Panc1 (cell line): ENCODE measurements at places on chromosomes 2 and 18. TPM values are rescaled to one million over a fixed set of nuclear protein-coding genes. Genes with fewer than 3 reads are reported as not detected.

The PDE11A gene
- not detected for total RNA-seq

The TM4SF20 gene
- total RNA-seq = not detected

The AKAIN1 gene
- total RNA-seq = not detected

The TUBB8B gene
- total RNA-seq = not detected

The SKOR2 gene
- not detected for total RNA-seq

The ABCB11 gene
- 0.05 TPM for total RNA-seq

The FHOD3 gene
- total RNA-seq = 22.7 TPM

The GRHL1 gene
- total RNA-seq = 4.7 TPM

DNA sequence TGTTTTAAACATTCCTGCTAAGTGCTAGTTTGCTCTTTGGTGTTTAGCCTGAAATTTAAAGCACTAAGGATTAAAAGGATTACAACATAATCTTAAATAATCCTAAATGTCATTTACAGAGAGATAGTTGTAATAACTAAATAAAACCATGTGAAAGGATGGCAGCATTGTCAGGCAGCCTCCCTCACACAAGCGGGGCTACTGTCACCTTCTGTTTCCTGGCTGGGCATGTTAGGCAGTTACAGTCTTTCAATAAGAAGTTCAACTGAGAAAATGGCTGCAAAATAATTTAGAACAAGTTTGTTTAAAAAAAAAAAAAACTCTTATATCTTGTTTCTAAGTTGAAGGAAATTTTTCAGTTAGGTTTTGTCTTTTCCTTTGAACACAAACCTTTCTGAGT, 124.9 kb downstream of the ARHGAP15 start:
- no peak for DNase-seq

DNA sequence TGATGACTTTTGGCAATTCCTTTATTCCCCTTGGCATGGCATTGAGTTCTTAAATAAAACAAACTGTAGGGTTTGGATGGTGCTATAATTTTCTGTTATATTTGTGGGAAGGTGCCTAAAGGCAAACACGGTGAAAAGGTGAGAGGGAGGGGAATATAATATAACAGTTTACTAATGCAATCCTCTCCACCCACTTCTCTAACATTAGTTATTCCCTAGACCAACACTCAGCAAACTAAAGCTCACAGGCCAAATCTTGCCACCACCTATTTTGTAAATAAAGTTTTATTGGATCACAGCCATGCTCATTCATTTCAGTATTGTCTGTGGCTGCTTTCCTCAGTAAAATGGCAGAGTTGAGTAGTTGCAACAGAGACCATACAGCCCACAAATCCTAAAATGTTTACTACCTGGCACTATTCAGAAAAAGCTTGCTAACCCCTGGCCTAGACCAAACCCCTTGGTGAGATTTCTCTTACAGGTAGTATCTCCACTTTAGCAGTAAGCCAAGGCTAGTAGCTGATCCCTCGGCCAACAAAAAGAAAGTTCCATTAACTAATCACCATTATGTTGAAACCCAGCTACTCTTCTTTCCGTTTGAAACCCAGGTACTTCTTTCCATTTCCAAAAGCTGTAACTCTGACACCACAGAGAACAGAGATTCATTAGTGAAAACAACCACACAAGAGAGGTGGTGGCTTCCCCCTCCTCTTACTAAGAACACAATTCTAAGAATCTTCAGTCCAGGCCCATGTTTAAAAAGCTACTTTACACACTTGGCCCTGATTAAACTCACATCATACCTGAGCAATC, 136.1 kb upstream of the CHAC2 start:
- no peak for DNase-seq

DNA sequence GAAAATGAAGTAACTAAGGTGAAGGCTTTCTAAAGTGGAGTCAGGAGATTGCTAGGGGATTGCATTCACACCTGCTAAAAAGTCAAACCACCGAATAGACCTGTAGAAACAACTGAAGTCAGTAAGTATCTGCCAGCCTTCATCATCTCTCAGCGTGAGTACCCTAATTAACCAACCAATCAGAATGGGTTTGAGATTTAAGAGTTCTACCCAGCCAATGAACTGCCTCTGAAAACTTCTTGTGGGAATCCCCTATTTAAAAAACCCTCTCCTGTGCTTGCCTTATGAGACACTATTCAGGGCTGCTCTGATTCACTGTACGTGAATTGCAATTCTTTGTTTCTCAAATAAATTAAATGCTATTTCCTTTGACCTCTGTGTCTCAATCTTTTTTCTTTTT, 3.4 kb upstream of the FAM161A start:
- no peak for DNase-seq

DNA sequence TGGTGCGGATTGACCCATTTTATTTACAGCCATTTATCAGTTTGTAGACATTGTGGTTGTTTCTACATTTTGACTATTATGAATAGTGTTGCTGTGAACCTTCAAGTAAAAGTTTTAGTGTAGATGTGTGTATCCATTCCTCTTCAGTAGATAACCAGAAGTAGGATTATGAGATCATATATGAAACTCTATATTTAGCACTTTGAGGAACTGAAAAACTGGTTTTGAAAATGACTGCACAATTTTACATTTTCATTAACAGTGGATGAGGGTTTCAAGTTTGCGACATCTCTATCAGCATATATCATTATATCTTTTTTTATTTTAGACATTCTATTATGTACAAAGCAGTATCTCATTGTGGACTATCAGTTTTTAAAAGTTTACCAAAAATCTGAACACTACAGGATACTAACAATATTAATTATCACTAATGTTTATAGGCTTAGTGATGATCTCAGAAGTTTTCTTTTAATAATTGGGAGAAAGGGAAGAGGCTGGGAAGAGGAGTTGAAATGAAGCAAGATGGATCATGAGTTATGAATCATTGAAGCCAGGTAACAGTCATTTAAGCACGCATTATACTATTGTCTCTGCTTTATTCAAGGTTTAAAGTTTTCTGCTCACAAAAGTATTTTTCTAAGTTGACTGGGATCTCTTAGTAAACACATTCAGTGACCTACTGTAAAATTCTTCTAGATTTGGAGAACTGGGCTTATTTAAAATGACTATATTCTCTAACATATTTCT, 329.0 kb upstream of the LRATD1 start:
- DNase-seq = no peak

- DNase-seq = no peak
Measured at GRCh38 chr2:229733611-229734245, 19.4 kb upstream of the DNER start.

DNA sequence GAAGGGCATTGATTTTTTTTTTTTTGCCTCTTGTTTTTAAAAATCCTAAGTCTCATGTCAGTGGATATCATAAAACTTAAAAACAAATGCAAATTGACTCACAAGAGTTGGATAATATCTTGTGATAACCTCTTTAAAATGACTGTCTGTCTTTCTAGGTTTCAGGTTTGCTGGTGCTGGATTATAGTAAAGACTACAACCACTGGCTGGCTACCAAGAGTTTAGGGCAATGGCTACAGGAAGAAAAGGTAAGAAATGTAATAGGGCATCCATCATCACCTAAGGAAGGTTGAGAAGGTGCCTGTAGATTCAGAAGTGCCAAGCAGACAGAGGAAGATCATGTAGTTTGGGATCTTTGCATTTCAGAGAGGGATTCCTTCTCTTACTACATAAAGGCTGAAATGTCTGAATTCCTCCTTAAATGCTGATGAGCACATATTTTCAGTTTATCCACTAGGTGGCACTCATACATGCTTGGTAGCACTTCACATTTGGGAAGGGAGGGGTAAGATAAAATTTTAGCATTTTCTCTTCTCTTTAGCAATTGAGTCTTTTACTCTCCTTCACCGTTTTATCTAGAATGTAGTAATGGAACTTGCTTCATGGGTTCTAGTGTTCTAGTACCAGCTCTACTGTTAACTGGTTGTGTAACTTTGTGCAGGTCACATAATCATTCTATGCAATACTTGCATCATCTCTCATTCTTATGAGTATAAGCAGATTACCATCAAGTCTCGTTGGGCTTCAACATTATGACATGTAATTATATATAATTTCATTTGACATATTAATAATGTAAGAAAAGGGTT, 21.1 kb downstream of the CPS1 start:
- DNase-seq = peak; percentile 24

- no peak for DNase-seq
Measured at GRCh38 chr18:42184685-42185477, 229.8 kb downstream of the PIK3C3 start.

GRCh38 chr2:240869109-240869955, 708 bp downstream of the AGXT start:
- no peak for DNase-seq

GRCh38 chr2:37764739-37765138, 93.3 kb upstream of the CDC42EP3 start:
- no peak for DNase-seq

DNA sequence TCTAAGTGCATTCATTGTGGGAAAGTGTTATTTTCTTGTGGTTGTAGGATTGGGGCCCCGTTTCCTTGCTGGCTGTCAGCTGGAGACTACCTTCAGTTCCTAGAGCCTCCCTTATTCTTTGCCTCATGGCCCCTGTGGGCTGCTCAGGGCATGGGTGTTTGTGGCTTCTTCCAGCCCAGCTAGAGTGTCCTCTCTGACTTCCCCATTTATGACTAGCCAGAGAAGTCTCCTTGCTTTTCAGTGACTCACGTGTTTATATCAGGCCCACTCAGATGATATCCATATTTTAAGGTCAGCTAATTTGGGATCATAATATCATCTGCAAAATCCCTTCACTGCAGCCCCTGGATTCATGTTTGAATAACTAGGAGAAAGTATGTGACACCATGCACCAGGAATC, 62.8 kb downstream of the DTNA start:
- no peak for DNase-seq

DNA sequence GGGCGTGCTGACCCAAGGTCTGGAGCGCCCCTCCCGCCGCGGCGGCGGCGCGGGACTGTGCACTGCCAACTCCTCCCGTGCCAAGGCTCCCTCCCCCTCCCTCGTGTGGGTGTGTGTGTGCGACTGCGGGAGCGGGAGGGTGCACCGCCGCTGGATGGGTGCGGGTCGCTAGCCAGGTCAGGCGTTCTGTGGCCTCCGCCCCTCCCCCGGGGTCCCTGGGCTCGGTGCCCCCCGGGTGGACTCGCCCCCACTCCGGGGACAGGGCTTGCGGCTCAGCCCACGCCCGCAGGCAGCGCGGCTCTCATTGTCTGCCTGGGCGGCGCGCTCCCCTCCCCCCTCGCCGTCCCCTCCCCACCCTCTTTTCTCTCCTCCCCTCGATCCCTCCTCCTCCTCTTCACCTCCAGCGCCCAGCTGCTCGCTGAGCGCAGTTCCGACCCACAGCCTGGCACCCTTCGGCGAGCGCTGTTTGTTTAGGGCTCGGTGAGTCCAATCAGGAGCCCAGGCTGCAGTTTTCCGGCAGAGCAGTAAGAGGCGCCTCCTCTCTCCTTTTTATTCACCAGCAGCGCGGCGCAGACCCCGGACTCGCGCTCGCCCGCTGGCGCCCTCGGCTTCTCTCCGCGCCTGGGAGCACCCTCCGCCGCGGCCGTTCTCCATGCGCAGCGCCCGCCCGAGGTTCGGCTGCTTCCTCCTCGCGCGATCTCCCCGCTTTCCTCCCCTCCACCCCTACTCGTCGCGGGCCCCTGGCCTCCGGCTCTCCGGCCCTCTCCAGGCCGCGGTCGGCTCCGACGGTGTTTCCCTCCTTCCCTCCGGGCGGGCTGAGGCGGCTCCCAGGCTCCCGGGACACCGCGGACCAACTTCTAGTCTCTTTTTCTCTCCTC, at the start of gene GATA6:
Gene GATA6 (plus strand): TSS at position 579 of the 878 bp plus-strand sequence. CDS start 1,556 bp downstream, outside the sequence.
- DNase-seq = peak; percentile 27

DNA sequence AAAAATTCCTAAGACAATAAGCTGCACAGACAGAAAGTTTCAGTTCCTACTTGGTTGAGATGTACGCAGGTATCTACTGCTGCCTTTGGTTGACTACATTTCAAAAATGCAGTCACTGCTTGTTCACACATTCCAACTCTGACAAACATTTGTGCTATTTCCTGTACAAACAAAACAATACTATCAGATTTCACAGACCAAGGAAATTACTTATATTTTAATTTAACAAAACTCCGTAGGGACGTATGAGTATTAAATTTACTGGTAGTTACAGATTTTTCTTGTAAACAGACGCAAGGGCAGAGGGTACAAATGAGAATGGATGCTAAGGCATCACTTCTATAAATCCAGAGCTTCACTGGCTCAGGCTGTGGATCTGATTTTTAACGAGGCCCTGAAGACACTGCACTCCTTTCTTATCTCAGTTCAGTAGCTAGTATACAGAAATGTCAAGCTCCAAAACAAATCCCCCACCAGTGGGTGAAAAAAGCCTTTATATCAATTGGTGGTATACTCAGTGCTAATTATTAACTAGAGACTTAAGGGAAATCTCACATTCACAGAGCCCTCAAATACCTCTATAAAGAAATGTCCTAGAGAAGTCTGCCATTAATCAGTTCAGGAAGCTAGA, 31.7 kb upstream of the TTC32 start:
- DNase-seq = peak; percentile 84

DNA sequence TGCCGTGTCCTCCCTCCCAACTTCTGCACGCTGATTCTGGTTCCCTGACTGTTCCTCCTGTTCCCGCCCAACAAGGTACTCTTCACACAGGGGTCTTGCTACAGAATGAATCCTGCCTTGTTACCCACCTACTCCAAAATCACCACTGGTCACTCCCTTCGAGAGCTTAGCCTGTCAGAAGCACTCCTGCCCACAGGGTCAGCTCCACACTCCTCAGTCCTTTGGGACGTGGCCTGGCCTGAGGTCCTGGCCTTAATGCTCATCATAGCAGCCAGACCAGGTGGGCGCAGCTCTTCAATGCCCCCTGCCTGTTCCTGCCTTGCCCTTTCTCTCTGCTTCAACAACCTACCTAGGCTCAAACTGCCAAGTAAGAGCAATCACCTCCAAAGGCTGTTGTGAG, 27.8 kb upstream of the ID2 start:
- no peak for DNase-seq

- no peak for DNase-seq
Measured at GRCh38 chr2:176170602-176171305, 13.6 kb downstream of the HOXD3 start.

DNA sequence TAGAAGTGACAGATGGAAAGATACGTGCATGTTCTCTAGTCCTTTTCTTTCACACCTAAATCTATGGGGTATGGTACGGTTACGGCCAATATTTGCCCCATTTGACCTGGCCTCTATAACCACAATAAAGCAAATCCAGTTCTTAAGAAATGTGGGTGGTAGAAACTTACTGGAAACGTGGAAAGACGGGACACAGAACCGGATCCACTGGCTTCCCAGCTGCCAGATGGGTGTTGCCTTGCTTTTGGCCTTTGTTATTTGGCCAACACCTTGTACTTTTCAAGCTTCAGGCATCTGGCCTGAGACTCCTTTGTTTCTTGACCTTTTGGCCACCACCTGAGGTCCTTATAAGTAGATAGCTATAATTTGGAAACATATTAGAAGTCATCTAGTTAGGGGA, 635.9 kb downstream of the SLC4A3 start:
- DNase-seq = no peak

- no peak for DNase-seq
Measured at GRCh38 chr2:104952976-104953375, 84.9 kb upstream of the MRPS9 start.

- no peak for DNase-seq
Measured at GRCh38 chr2:124571836-124572235, 546.7 kb downstream of the CNTNAP5 start.
